Adrenal gland (tissue), 19 donors: ENCODE measurements at places on chromosomes 12 and 14.

DNA sequence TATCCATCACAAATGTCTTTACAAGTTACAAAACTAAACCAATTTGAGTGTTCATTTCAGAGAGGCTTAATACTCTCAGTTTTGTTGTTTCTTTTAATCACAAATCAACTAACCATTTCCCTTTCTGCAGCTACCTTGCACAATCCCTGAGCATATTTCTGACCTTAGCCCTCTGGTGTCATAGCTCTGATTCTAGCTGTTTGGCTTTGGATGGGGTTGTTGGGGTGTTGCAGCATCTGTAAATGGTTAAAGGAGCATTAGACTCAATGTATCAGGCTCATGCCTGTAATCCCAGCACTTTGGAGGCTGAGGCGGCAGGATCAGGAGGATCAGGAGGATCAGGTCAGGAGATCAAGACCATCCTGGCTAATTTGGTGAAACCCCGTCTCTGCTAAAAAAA, 461.4 kb downstream of the NRXN3 start:
- DNase-seq = no peak

- DNase-seq = no peak
Observed at GRCh38 chr12:47612953-47613352, 92.9 kb downstream of the RPAP3 start.

GRCh38 chr12:47032644-47033043, 46.8 kb upstream of the PCED1B start:
- no peak for DNase-seq

DNA sequence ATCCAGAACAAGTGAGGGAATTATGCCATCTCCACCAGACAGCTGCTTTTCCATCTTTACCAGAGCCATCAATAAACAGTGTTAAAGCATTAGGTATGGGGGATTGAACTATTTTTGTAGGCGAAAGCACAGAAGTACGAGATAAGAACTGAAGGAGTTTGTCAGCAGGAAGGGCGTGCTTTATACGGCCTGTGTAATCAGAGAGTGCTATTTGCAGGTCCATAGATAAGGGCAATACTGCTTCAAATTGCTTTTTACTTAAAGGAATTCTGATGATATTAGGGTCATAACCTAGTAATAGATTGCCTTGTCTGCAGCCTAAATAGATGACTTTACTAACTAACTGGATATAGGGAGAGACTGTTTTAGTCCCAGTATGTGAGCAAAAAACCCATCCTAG, 20.3 kb upstream of the CLEC4E start:
- no peak for DNase-seq

- no peak for DNase-seq
Observed at GRCh38 chr12:91690531-91690930, 455.1 kb downstream of the BTG1 start.
